ENCODE measurements at places on chromosomes 4 and X.

- H3K4me1 ChIP-seq, result no peaks in the 10 kb centered on the region
- H3K27ac ChIP-seq, result no peak overlapping the region
- DNase-seq, result no peak
- no peak overlapping the region for H3K4me3 ChIP-seq
- H3K27me3 ChIP-seq, result no peaks in the 10 kb centered on the region
Observed at GRCh38 chrX:19382555-19383145, 38.9 kb downstream of the PDHA1 start.

GRCh38 chrX:121114691-121115090 is 67.3 kb downstream of the GLUD2 start:
- H3K27me3 ChIP-seq, result no peaks in the 10 kb centered on the region
- no peaks in the 10 kb centered on the region for H3K4me1 ChIP-seq
- no peak overlapping the region for H3K27ac ChIP-seq

- H3K4me3 ChIP-seq, result no peak overlapping the region
- H3K4me1 ChIP-seq, result no peaks in the 10 kb centered on the region
- H3K27ac ChIP-seq, result no peak overlapping the region
- DNase-seq, result no peak
- H3K27me3 ChIP-seq, result peaks cover 21% of the 10 kb centered on the region
Observed at GRCh38 chr4:80229590-80229989, 32.3 kb downstream of the PRDM8 start.

DNA sequence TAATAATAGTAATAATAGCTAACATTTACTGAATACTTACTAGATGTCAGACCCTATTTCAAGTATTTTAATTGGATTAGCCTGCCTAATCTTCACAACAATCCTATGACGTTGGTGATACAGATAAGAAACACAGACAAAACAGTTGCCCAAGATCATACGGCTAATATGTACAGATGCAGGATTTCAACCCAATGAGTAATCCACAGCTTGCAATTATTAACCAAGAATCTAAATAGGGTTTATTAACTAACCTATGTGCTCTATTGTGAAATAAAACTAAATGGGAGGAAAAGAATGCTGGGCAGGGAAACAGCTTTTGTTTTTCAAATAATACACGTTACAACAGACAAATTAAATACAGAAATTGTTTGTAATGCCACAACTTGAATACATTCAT is 23.4 kb downstream of the FBXO8 start:
- no peaks in the 10 kb centered on the region for H3K27me3 ChIP-seq
- H3K27ac ChIP-seq, result no peak overlapping the region
- H3K4me1 ChIP-seq, result peaks cover 22% of the 10 kb centered on the region
- no peaks in the 10 kb centered on the region for H3K36me3 ChIP-seq

DNA sequence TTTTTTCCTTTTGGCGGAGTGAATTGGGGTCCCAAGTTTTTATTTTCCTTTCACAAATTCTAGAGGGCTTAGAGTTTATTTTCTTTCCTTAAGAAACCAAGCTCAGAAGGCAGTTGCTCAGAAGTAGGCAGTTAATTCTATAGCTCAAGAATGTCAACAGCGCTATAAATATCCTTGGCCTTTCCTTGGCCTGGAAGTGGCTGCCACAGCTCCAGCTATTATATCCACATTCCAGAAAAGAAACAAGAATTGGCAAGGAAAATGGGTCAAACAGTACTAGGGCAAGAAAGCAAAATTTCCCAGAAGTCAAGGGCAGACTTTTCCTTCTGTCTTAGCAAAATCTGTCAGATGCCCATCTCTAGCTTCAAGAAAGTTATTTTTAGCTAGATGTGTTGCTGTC is 31.0 kb downstream of the SLC10A6 start:
- H3K4me3 ChIP-seq, result no peak overlapping the region
- H3K27ac ChIP-seq, result no peak overlapping the region
- no peaks in the 10 kb centered on the region for H3K27me3 ChIP-seq
- H3K36me3 ChIP-seq, result peaks cover 26% of the 10 kb centered on the region
- DNase-seq, result no peak

DNA sequence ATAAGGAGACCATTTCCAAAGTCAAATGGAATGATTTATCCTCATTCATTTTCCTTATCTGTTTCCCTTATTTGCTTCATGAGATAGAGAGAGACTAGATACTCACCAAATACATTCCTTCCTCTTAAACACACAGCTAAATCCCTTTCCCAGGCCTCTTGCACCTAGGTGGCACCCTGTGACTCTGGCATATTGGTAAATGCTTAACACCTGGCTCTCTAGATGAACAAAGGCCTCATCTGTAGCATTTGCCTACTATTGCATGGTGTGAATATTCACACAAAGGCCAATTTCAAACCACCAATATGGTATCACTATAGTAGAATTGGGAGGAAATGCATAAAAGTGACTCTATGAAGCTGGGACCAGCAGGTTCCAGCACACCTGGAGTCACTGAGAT is 22.1 kb upstream of the SLC10A4 start:
- H3K4me3 ChIP-seq, result no peak overlapping the region
- H3K36me3 ChIP-seq, result no peaks in the 10 kb centered on the region
- no peak overlapping the region for H3K27ac ChIP-seq
- H3K27me3 ChIP-seq, result no peaks in the 10 kb centered on the region
- no peaks in the 10 kb centered on the region for H3K4me1 ChIP-seq

GRCh38 chr4:57065730-57066482 is 44.3 kb downstream of the IGFBP7 start:
- no peaks in the 10 kb centered on the region for H3K27me3 ChIP-seq
- peaks cover 73% of the 10 kb centered on the region for H3K4me1 ChIP-seq
- no peaks in the 10 kb centered on the region for H3K36me3 ChIP-seq
- peak overlapping the region; percentile 76 for H3K27ac ChIP-seq
- DNase-seq, result no peak
- no peak overlapping the region for H3K4me3 ChIP-seq

DNA sequence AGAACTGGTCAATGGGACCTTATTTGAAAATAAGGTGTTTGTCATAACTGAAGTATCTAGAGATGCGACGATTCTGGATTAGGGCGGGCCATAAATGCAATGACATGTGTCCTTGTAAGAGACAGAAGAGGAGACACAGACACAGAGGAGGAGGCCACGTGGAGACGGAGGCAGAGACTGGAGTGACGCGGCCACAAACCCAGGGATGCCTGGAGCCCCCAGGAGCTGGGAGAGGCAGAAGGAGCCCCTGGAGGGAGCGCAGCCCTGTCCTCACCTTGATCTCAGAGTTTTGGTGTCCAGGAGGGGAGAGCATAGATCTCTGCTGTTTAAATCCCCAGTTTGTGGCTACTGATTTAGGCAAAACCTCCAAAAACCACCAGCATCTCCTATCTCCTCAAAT is 5.0 kb downstream of the GTPBP6 start:
- H3K27me3 ChIP-seq, result no peaks in the 10 kb centered on the region
- DNase-seq, result no peak
- H3K4me1 ChIP-seq, result no peaks in the 10 kb centered on the region
- H3K36me3 ChIP-seq, result peaks cover 47% of the 10 kb centered on the region
- no peak overlapping the region for H3K4me3 ChIP-seq
